Colonic mucosa (tissue), 4 donors: ENCODE measurements at places on chromosomes 5 and 9. TPM values are rescaled to one million over a fixed set of nuclear protein-coding genes. Genes with fewer than 3 reads are reported as not detected.

- peak; percentile 32 for DNase-seq
These were observed 53.7 kb upstream of the VLDLR start for GRCh38 chr9:2567922-2568321.

MELK gene
- total RNA-seq: 11.9 TPM

- DNase-seq: no peak
These were observed 4.5 kb downstream of the NOXA1 start for GRCh38 chr9:137427454-137428310.

- no peak for DNase-seq
These were observed 33.4 kb downstream of the DDX4 start for GRCh38 chr5:55771175-55771655.

DNA sequence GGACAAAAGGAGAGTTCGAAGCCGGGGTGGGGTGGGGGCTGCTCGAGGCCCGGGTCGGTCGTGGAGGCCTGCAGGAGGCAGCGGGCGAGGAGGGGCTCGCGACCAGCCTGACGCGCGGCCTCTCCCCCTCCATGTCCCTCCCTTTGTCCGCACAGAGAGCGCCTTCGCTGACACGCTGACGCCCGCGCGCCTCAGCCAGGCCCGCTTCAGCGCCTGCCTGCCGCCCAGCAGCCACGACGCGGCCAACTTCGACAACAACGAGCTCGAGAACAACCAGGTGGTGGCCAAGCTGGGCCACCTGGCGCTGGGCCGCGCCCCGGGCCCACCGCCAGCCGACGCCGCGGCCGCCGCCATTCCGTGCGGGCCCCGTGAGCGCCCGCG is 42.2 kb downstream of the NEURL1B start:
- DNase-seq: no peak

GRCh38 chr9:133701321-133701980 is 36.7 kb downstream of the SARDH start:
- no peak for DNase-seq

GRCh38 chr9:119788921-119789320 is 419.7 kb upstream of the BRINP1 start:
- DNase-seq: no peak

ARHGEF39 gene
- total RNA-seq: 34.0 TPM
